ENCODE measurements at places on chromosomes 2 and 18.

DNA sequence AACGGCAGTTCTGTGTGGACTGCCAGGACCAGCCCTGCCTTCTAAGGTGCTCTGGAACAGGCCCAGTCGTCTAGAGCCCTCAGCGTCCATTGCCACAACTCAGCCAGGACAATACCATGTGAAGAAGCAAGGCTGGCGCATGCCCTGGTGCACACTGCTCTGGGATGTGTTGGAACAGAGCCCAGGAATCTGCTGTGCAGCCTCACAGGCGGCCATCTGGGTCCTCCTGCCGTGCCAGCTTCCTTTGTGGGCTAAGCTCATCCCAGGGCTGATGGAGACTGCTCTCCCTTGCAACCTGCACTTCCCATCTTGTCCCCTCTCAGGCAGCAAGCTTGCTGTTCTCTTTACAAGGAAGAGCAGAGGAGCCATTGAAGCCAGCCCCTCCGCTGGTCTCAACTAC lies 246.4 kb upstream of the PXDN start:
- H3K36me3 ChIP-seq, result no peaks in the 10 kb centered on the region
- peak; percentile 74 for DNase-seq
- H3K4me1 ChIP-seq, result no peaks in the 10 kb centered on the region
- H3K27ac ChIP-seq, result no peak overlapping the region
- no peak overlapping the region for H3K4me3 ChIP-seq

GRCh38 chr2:21250673-21251072 lies 126.9 kb downstream of the TDRD15 start:
- H3K36me3 ChIP-seq, result no peaks in the 10 kb centered on the region
- no peak overlapping the region for H3K4me3 ChIP-seq
- DNase-seq, result no peak
- H3K4me1 ChIP-seq, result no peaks in the 10 kb centered on the region
- H3K27ac ChIP-seq, result no peak overlapping the region

DNA sequence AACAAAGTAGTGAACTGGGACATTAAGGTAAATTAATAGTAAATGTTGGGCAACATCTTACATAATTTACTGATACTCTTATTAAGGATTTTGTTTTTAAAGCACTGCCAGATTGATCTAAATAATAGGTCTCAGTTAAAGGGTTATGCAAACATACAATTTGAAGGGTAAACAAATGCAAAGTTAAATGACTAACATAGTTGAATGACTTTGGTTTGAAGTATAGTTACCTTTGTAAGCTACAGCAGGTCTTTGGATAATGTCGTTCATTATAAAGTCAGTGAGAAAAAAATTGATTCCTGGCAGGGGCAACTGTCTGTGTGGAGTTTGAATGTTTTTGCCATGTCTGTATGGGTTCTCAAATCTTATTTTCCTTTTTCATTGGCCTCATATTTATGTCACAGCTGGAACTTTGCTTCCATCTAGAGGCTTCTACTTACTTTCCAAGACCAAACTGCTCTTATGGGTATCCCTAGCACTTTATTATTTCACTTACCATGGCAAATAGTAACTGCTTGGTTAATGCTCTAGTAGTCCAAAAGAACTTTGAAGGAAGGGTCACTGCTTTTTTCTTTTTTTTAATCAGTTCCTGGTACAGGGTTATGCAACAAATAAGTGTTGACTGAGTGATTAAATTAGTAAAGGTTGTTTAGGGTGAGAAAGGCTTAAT lies 107.8 kb downstream of the NBEAL1 start:
- no peaks in the 10 kb centered on the region for H3K27me3 ChIP-seq
- no peak overlapping the region for H3K27ac ChIP-seq
- DNase-seq, result no peak
- H3K36me3 ChIP-seq, result peaks cover 53% of the 10 kb centered on the region

DNA sequence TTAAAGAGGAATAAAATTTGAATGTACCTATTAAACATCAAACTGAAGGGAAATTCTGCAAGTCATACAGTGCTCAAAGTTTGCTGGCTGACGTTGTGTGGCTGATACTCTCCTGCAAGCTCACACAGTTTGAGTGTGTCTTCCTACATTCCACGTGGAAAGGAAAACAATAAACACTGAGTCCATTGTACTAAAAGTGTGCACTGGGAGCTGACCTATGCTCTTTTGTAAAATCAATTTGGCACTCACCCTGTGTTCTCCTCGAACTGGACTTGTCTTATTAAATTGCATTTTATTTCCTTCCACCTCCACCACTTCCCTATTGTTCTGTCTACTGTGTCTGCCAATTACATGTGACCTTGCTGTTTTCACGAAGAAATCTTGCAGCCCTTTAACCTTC lies 458.0 kb downstream of the CPS1 start:
- DNase-seq, result no peak
- no peaks in the 10 kb centered on the region for H3K4me1 ChIP-seq
- H3K4me3 ChIP-seq, result no peak overlapping the region
- H3K27me3 ChIP-seq, result no peaks in the 10 kb centered on the region
- no peak overlapping the region for H3K27ac ChIP-seq

- H3K4me1 ChIP-seq, result no peaks in the 10 kb centered on the region
- H3K27ac ChIP-seq, result no peak overlapping the region
These were observed 47.5 kb downstream of the EPAS1 start for GRCh38 chr2:46344706-46345105.

DNA sequence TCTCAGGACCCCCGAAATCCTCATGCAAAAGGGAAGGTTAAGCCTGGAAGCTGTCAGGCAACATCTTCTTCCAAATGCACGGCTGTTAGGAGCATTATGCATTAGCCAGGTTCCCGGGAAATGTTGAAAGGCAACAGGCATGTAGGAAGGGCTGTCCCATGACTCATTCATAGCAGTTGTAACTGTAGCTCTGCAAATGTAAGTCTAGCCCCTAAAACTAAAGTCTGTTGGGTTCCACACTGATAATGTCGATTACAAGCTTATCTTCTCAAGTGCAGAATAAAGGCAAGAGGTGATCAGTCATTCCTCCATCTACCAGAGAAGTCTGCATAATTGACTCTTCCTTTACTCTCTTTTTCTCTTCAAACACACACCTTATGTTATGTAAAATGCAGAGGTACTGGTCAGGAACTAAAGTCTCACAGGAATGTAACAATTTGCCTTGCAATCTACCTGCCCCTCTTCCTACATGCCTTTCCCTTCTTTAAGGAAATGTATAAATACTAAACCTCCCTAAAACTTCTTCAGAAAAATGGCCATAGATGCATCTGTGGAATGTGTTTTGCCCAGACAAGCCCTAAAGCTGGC lies 99.8 kb downstream of the AKAIN1 start:
- no peaks in the 10 kb centered on the region for H3K36me3 ChIP-seq
- H3K27me3 ChIP-seq, result no peaks in the 10 kb centered on the region
- H3K27ac ChIP-seq, result no peak overlapping the region
- H3K4me3 ChIP-seq, result no peak overlapping the region

- H3K36me3 ChIP-seq, result no peaks in the 10 kb centered on the region
- DNase-seq, result peak; percentile 34
These were observed 112.0 kb upstream of the STPG4 start for GRCh38 chr2:47266939-47267710.
